ENCODE measurements at places on chromosomes 4 and X. TPM values are rescaled to one million over a fixed set of nuclear protein-coding genes. Genes with fewer than 3 reads are reported as not detected.

- no peaks in the 10 kb centered on the region for H3K4me1 ChIP-seq
- H3K27me3 ChIP-seq = no peaks in the 10 kb centered on the region
- H3K27ac ChIP-seq = no peak overlapping the region
- no peaks in the 10 kb centered on the region for H3K36me3 ChIP-seq
- no peak for DNase-seq
- no peak overlapping the region for H3K4me3 ChIP-seq
Observed at GRCh38 chr4:36716874-36717273, 435.5 kb downstream of the DTHD1 start.

DNA sequence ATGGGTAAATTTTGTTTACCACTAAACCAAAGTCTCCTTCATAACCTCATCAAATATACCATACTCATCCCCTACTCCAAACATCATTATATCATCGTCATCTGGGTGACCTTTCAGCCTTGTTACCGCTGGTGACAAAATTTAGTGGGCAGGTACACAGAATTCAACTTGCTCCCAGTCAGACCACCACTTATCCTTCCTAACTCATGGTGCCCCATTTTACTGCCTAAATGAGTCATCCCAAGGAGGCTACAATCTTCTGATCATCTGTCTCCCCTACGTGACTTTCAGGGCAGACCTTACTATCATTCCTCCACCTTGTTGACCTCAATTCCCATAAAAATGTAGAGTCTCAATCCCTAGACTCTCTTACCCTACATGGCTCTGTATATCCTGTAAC, 49.6 kb downstream of the DCHS2 start:
- no peak overlapping the region for H3K4me3 ChIP-seq
- no peaks in the 10 kb centered on the region for H3K4me1 ChIP-seq
- H3K27me3 ChIP-seq = peaks cover 9% of the 10 kb centered on the region
- no peak overlapping the region for H3K27ac ChIP-seq

GRCh38 chrX:109967156-109967555, 35.8 kb upstream of the TMEM164 start:
- H3K4me3 ChIP-seq = no peak overlapping the region
- H3K27me3 ChIP-seq = peaks cover 4% of the 10 kb centered on the region
- H3K4me1 ChIP-seq = no peaks in the 10 kb centered on the region
- no peaks in the 10 kb centered on the region for H3K36me3 ChIP-seq
- no peak for DNase-seq
- H3K27ac ChIP-seq = no peak overlapping the region

The SLIT2 gene
- total RNA-seq = not detected

Measured in activated naive CD8-positive, alpha-beta T cell treated with anti-CD3 and anti-CD28 coated beads, Interleukin-2, amount 10 ng/mL, durations not matched to agents 7 days and 5 days (primary cell).